ENCODE measurements at places on chromosomes 3 and 15.
A peak's percentile ranks its signal among the peaks of the same experiment; 100 is the strongest.

DNA sequence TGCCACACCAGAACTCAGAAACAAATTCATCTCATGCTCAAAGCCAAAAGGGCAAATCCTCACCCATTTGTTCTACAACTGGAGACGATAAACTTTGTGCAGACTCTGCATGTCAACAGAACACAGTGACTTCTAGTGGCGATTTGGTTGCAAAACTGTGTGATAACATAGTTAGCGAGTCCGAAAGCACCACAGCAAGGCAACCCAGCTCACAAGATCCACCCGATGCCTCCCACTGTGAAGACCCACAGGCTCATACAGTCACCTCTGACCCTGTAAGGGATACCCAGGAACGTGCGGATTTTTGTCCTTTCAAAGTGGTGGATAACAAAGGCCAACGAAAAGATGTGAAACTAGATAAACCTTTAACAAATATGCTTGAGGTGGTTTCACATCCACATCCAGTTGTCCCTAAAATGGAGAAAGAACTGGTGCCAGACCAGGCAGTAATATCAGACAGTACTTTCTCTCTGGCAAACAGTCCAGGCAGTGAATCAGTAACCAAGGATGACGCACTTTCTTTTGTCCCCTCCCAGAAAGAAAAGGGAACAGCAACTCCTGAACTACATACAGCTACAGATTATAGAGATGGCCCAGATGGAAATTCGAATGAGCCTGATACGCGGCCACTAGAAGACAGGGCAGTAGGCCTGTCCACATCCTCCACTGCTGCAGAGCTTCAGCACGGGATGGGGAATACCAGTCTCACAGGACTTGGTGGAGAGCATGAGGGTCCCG, 199.7 kb downstream of the AKAP13 start:
- DNase-seq, result peak; percentile 47

- no peak for DNase-seq
Observed at GRCh38 chr15:90870354-90871138, 2.2 kb downstream of the FURIN start.

DNA sequence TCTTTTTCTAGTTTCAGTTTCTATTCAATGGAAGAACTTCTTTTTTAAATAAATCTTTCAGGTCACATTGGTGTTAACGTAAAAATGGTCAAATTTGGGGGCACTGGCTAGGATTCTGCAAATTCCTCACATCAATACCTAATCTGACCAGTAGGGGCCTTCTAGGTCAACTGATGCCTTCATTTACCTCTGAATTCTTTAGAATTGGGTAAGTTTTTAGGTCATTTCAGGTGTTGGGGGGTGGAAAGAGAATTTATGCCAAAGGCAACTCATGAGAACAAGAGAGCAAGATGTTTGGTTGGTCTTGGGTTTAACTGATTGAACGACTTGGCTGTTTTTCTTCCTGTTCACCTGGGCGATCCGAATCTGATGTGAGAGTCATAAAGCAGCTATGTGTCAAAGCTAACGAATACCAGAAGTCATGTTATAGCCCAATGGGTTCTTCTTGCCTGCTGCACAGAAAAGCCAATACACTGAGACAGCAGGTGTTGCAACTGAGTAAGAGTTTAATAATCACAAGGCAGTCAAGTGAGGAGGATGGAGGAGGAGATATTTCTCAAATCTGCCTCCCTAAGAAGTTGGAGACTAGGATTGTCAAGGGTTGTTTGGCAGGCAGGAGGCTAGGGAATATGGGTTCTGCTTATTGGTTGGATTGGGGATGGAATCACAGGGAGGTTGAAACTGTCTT, 15.3 kb downstream of the LRRC49 start:
- no peak for DNase-seq

DNA sequence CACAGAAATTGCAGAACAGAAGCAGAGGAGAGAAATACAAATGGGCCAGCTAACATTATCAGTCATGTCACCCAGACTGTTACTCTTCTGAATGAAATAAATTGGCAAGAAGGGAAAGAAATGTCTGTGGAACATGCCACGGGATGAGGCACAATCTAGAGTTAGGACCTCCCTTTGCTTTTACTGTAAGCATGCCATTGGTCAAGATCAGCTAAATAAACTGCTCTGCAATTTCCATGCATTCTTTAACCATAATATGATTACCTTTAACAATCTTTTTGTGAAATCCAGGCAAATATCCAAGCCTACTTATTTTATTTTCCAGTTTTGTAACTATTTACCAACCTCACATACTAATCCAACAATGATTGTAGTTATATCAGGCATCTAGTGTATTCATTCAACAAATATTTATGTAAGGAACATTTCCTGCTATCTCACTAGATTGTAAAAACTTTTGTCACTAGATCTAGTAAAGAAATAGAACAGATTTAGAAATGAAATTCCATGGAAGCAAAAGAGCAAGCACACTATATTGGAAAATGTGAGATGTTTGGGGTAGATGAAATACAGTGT, 383.4 kb downstream of the MECOM start:
- no peak for DNase-seq

DNA sequence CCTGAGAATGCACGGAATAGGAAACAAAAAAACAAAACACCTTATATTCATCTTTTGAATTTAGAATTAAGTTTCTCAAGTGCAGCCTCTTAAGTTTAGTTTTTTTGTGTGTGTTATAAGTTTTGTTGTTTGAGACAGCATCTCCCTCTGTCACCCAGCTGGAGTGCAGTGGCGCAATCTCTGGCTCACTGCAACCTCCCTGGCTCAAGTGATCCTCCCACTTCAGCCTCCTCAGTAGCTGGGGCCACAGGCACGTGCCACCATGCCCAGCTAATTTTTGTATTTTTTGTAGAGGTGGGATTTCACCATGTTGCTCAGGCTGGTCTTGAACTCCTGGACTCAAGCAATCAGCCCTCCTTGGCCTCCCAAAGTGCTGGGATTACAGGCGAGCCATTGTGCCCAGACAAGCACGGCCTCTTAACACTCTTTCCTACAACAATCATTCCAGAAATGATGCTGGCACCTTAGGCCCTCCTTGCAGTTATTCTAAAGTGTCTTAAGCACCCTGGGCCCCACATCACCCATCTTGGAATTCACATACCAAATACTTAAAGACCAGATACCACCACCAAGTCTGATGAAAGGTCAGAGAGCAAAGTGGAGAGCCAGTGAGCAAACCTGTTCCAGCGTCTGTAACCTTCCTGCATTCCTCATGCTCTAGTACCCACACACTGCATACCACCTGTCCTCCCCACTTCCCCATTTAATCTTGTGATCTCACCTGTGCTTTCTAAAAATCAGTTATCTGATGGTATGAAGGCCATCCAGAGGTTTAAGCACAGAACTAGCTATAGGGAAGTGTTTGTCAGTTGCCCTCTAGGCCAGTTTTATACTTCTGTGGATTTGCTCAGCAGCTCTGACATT, 6.9 kb upstream of the SPG11 start:
- DNase-seq, result no peak

DNA sequence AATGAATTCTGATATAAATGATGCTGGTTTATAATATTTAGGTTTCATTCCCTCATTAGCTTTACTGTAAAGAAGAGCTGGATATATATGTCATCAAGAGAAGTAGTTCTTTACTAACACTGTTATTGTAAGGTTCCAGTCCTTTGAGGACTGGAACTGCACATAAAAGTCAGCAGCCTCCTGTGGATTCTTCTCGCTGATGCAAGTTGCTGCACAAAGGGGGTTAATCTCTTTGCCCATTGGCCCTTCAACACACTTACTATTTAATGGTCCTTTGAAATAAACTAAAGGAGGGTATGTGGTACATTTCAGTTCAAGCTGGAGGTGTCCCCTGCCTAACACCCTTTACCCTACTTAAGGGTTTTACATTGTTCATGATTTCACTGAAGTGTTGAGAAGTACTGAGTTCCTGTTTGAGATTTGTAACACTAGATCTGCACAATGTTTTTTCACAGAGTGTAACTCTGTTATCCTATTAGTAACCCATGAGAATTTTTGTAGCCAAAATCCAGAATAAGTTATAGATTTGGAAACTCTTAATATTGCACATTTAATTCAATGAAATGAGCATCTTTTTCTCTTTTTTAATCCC, 43.9 kb downstream of the NR2C2 start:
- no peak for DNase-seq

DNA sequence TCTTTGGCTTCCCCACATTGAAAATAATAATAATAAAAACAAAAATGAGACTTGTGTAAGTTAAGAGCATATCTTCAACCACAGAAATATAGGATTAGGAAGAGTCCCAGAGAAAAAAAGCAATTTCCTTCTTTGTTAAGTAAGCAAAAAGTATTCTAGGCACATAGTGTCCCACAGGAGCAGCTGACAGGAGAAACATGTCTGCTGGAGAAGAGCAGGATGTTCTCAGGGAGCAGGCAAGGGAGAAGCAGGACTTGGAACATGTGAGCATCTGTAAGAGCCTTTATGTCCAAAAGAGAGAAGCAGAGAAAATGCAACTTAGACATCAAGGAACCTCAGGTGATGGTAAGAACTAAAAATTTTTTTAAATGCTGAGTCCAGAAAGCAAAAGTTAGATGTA, 39.0 kb downstream of the TTC23 start:
- DNase-seq, result no peak

DNA sequence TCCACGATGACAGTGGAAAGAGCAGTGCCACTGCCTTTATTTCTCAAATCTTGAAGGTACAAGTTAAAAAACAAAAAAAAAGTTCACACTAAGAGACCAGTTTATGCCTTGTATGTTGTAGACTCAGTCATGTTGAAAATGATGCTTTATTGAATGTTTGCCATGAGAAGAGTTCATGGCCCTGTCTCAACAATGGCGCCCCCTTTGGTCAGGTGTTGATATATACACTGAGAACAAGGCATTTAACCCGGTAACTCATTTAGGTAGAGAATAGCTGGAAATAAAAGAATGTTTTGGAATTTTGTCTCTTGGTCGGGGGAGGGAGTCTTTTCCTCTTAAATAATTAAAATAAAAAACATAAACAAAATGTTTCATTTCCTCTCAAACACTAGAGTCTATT, 145.6 kb upstream of the SLC2A2 start:
- DNase-seq, result no peak

DNA sequence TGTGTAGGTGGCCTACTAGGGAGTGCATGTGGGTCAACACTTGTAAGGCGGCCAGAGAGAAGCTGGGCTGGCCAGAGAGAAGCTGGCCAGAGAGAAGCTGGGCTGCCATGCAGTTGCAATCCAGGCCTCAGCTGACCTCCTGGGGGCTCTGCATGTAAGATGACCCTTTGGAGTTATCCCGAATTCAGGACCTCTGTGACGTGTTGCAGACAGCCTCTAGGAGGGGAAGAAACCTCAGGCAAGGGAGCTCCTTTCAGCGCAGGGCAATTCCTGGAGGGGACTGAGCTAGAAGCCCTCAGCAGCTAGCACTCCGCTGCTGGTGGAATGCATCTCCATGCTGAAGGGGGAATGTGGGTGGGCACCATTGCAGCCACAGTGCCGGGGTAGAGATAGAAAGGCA, 15.8 kb upstream of the KBTBD12 start:
- no peak for DNase-seq

GRCh38 chr3:188246905-188247304, 92.9 kb downstream of the LPP start:
- DNase-seq, result no peak

DNA sequence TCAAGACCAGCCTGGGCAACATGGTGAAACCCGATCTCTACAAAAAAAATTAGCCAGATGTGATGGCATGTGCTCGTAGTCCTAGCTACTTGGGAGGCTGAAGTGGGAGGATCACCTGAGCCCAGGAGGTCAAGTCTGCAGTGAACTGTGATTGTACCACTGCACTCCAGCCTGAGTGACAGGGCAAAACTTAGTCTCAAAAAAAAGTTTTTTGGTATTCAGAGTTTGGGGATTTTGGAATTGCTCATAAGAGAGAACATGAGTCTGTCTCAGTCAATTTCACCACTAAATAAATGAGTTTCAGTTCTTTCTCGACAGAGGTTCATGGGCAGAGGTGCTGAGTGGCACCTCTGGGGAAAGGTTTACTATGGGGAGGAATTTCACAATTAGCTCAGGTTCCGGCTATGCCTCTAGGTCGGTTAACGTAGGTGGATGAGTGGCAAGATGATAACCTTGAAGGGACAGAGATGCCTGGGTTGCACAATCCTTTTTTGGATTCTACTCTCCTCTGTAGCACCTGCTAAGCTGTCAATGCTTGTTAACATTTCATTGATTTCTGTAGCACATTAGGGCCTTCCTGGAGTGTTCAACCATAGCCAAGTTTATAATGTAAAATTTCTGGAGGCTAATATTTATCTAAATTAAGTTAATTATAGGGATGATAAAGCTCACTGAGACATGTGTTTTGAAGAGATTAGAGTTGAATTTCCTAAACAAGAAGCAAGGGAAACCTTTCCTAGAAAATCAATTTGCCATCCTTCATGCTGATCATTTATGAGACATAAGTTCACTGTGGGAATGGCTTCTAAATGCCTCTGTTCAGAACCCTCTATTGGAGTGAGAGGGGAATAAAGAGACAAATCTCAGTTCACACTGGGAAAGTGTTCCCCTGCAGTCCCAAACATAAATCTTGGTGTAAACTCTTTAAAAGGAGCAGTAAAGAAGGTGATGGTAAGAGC, 37.4 kb upstream of the DCP1A start:
- DNase-seq, result no peak

DNA sequence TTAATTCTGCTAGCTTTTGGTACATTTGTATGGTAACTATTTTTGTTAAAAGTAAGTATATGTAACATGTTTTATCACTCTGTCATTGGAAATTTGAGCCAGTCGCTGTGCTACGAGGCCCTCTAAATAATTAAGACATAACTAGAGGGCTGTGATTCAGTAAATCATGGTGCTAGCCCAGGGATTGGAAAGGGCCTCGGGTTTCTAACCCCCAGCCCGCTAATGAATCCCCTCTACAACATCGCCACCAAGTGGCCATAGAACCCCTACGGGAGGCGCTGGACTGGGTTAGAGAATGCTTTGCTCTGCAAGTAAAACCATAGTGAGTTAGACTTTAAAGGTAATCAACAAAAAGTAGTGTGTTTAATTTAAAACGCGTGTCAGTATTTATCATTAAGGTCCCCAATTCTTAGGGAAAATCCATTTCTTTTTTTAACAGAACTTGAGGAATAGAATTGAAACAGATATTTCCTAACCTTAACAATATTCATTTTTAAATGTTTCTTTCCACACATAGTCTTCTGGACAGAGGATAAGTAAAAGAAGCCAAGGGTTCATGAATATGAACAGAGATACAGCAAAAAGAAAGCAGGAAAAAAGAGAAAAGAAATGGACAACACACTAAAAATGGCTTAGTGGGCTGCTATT, 744.7 kb downstream of the EPHA3 start:
- peak; percentile 19 for DNase-seq

- no peak for DNase-seq
Observed at GRCh38 chr15:48800811-48801455, 9.9 kb downstream of the CEP152 start.

GRCh38 chr3:112376241-112376911, 43.4 kb downstream of the CD200 start:
- no peak for DNase-seq

- no peak for DNase-seq
Observed at GRCh38 chr15:60809375-60809774, 330.4 kb upstream of the ICE2 start.

- peak; percentile 15 for DNase-seq
Observed at GRCh38 chr15:40255033-40255432, 16.2 kb downstream of the PAK6 start.

- DNase-seq, result no peak
Observed at GRCh38 chr3:50100956-50101845, 12.5 kb downstream of the RBM5 start.

GRCh38 chr3:12869035-12869621, 27.8 kb upstream of the RPL32 start:
- peak; percentile 71 for DNase-seq
